Caki2 (cell line): ENCODE measurements at places on chromosomes 12 and 14. TPM values are rescaled to one million over a fixed set of nuclear protein-coding genes. Genes with fewer than 3 reads are reported as not detected.
A peak's percentile ranks its signal among the peaks of the same experiment; 100 is the strongest.

The NKX2-1 gene
- 0.29 TPM in 1 of 2 replicates, not detected in the other for total RNA-seq

GRCh38 chr12:71242511-71242910 lies 84.7 kb upstream of the TSPAN8 start:
- no peak for DNase-seq

- peak; percentile 27 for DNase-seq
Measured at GRCh38 chr12:99453836-99454538, 193.6 kb upstream of the GARIN6 start.

GRCh38 chr14:68624541-68625220 lies 168.2 kb downstream of the ZFP36L1 start:
- DNase-seq: no peak

DNA sequence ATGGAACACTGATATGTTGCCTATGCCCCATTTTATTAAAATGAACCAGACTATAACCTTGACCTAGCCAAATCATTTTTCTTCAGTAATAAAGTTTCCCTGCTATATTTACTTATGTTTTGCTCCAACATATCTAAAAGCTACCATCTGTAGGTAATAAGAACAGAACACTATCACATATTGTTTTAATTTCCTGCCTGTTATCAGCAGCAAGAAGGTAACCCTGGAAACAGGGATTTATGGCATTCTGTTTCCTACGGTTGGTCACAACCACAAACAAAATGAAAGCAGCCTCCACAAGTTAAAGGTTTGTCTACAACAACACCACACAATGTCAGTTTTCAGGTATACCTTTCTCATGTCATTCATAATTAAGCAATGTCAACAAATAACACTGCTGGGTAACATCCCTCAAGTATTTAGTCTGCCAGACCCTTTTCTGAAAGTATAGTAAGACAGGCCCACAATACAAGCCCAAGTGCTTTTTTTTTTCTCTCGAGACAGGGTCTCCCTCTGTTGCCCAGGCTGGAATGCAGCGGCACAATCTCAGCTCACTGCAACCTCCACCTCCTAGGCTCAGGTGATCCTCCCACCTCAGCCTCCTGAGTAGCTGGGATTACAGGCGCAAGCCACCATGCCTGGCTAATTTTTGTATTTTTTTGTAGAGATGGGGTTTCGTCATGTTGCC lies 25.5 kb downstream of the GCH1 start:
- DNase-seq: no peak

DNA sequence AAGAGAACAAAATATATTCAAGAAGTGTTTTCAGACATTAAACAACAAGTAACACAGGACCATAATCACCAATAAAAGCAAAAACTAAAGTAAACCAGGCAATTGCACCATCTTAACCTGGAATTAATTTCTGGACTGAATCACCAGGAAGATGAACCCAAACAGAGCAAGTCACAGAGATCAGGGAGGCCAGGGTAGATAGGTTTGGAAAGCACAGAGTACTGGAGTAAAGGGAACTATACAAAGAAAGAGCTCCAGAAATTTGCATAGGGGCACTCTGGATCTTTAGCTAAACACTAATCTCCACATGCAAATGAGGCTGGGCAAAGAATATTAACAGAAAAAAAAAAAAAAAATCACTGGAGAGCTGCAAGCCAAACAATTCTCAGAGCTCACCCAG lies 84.7 kb downstream of the NUAK1 start:
- no peak for DNase-seq

DNA sequence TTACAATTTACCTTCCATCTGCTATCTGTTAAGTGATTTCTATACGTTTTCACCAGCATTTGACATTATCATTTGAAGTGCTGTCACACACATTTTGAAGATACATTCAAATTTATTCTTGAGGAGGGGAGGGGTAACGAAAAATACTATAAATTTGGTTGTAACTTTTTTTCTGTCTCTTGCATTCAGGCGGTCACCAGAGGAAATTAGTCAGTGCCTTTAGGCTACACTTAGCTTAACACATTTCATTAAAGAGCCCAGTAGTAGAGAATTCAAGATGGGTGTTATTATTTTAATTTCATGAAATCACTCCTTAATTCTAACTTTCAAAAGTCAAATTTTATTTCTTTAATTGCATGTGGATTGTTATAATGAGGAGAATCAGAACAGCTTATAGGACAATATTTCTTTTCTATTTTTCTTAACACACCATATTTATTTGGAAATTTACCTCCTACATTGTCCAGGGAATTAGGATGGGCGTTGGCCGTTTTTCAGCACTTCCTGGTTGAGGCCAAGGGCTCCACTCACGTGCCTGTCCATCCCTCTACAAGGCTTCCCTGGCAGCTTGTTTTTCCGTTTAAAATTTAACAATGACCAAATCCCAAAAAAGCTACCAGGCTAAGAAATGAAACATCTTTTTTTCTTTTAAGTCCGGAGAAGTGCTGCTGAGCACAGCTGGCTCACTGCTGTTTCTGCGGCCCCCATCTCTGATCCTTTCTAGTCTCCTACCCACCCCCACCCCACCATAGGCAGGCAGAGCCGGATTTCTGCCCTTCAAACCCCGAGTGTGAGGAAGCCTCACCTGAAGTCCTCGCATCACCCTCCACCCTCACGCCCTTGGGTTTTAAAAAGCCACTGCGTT lies 1.1 kb upstream of the FAR2 start:
- DNase-seq: no peak

- no peak for DNase-seq
Measured at GRCh38 chr14:53180272-53181221, 27.4 kb upstream of the DDHD1 start.

The LHX5 gene
- not detected in 2 replicates for total RNA-seq

DNA sequence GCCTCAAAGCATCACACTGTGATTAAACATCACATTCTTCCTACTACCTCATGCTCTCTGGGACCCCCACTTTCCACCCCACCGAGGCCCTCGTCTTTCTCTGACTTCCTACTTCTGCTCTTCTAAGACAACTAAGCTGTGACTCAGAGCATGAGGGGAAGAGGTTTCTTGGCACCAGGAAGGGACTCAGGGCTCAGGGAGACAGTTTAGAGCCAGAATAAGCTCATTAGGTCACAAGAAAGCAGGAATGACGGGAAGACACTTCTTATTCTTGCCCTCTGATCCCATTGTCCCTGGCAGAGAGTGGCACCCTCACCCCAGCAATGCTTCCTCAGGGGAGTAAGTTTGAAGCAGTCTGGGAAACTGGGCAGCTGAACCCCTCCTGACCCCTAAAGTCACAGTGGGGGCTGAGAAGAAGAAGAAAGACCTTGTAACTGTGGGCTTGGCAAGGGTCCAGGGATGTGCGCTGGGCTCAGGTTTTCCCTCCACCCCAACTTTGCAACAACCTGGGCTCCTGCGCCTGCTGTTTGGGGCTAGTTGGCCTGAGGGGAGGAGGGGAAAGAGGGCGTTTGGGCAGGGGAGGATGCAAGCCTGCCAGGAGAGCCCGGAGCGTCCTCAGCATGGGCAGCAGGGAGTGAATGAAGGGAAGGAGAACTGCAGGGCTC lies 64.6 kb upstream of the ACTN1 start:
- no peak for DNase-seq

- DNase-seq: no peak
Measured at GRCh38 chr12:9331218-9331626, 123.0 kb upstream of the PZP start.

GRCh38 chr12:76420222-76420621 lies 72.0 kb upstream of the BBS10 start:
- no peak for DNase-seq

The ADGRD1 gene
- total RNA-seq: not detected in 2 replicates

- DNase-seq: no peak
Measured at GRCh38 chr12:31655792-31656191, 3.7 kb upstream of the ETFBKMT start.

DNA sequence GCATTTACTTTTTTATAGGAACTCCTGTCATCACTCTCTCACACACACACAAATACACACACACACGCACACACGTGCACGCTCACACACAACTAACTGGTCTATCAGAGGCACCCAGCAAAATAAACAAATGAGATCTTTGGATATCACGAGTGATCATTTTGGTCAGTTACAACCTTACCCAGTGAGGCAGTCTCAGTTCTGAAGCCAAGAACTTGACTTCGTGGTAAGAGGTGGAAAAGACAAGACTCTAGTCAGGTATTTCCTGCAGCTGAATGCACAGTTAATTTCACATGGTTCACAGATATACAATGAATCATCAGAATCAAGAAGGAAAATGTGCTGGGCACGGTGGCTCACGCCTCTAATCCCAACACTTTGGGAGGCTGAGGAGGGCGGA lies 39.4 kb downstream of the ATF7 start:
- DNase-seq: peak; percentile 25

DNA sequence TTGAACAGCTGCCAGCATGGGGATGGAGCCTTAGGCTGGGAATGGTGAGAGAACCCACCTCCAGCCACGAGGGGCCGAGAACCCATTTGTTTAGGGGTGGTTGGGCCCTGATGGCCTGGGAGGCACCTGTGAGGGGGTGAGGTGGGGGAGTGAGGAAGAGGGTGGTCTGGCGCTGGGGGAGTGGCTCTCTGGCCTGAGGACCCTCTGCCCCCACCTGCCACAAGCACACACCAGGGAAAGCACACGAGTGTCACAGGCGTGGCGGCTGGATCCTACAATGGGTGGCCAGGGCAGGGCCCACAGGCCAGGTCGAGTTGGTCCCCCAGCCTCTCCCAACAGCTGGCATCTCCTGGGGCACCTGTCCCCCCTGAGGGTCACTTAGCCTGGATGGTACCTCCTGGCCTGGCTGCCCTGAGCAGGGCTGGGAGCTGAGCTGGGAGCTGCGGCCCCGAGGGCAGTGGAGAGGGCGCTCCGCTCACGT lies 340.5 kb downstream of the TMEM121 start:
- DNase-seq: no peak

The DHRS4L2 gene
- 15.3 and 32.1 TPM in 2 replicates for total RNA-seq
